K562 (cell line): ENCODE measurements at places on chromosomes 5 and 9.
A peak's percentile ranks its signal among the peaks of the same experiment; 100 is the strongest.

- no peak for DNase-seq
These were observed 25.1 kb downstream of the PALM2AKAP2 start for GRCh38 chr9:109805050-109805449.

DNA sequence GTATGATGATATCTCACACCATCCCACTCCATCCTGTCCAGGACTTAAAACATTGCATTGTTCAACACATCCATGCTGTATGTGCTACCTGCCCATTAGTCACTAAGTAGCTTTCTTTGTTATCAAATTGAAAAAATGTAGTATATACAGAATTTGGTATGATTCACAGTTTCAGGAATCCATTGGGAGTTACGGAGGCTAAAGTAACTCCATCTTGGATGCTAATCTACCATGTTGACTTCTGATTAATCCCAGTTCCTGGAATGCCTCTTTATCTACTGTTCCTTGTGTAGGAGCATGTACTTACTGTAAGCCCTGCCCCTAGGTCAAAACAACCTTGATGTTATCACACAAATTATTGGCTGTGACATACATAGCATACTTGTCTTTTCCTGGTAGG lies 38.9 kb upstream of the FOXB2 start:
- DNase-seq = no peak

GRCh38 chr5:76219636-76220035 lies 136.5 kb downstream of the SV2C start:
- no peak for DNase-seq

DNA sequence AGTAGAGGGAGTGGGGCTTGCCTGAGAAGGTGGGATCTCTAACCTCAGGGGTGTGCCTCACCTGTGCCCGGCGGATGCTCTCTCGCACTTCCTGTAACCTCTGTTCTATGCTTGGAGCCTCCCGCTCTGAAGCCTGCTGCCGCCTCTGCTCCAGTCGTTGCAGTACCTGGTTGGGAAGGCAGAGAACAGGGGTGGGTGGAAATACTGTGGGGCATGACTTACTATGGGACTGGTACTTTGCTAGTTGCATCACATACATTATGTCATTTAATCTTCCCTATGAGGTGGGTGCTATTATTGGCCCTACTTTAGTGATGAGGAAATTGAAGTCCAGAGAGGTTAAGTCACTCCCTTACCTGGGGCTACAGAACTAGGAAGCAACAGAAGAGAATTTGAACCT lies 5.2 kb downstream of the FCHSD1 start:
- no peak for DNase-seq

- no peak for DNase-seq
These were observed 371.2 kb downstream of the NFIB start for GRCh38 chr9:13942695-13943094.

GRCh38 chr5:39698838-39699560 lies 274.2 kb upstream of the DAB2 start:
- no peak for DNase-seq

- no peak for DNase-seq
These were observed 23.1 kb downstream of the TRIM7 start for GRCh38 chr5:181181650-181182565.

- no peak for DNase-seq
These were observed 20.0 kb downstream of the ANKH start for GRCh38 chr5:14851597-14851996.

- DNase-seq = no peak
These were observed 68.7 kb upstream of the LARP1 start for GRCh38 chr5:154686490-154686889.

GRCh38 chr5:76663573-76663972 lies 40.4 kb upstream of the F2RL2 start:
- no peak for DNase-seq

- no peak for DNase-seq
These were observed 229.6 kb upstream of the IRX2 start for GRCh38 chr5:2981035-2981434.

- no peak for DNase-seq
These were observed 210.3 kb upstream of the TNC start for GRCh38 chr9:115328228-115328627.

DNA sequence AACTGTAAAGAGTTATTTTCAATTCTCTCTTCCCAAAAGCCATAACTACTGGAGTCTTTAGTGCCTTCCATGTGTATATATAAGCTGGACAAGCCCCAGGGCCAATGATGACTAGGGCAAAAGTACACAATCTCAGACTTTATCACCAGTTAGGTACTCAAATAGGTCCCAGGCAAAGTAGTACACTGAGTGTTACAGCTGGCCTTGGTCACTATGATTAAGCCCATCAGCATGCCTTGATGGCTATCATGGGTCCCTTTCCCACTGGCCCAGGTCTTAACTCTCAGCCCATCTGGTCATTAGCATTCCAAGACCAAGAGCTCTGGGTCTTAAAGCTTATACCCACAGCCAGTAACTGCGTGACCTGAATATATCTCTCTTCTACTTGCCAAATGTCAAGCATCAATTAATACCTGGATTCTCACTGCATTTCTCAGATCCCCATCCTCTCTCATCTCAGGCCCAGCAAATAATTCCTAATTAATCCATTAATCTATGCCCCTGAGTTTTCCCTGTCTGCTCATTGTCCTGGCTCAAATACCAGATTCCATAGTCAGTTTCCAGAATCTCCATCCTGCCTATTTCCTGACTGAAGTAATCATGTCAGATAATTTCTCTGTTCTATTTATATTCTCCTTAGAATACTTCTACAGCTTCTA lies 62.3 kb downstream of the NR6A1 start:
- DNase-seq = no peak

DNA sequence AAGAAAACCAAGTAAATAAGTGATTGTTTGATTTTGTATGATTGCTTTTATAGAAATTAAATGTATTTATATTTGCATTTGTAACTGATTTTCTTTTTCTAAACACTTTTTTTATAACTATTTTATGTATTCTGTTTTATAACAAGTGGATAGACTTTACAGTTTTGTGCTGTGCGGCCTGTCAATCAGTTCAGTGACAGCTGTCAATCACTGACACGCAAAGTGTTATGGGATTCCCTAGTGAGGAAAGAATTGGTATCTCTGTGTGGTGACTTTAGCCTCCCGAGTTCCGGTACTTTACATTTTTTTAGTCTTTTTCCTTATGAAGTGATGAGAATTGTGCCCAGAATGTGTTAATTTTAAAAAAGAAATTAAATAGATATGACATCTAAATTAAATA lies 16.3 kb downstream of the GPR151 start:
- DNase-seq = no peak

GRCh38 chr5:59038798-59039295 lies 456.0 kb downstream of the RAB3C start:
- no peak for DNase-seq

DNA sequence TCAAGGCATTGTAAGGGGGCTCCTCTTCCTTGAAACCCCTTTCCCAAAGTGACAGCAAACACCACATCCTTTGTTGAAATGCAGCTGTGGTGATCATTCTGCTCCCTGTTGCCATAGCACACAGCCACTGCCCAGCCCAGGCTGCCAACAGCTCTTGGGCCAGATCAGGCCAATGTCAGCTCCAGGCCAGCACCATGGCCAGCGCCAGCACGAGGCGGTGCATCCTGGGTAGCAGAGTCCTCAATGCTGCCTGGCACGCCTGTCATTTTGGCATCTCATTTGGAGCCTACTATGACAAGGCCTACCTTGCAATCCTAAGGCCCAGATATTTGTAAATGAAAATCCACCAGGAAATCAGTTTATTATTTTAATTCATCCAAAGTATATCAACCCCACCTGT lies 390.6 kb downstream of the DNAH5 start:
- DNase-seq = no peak

- peak; percentile 67 for DNase-seq
These were observed 35.2 kb upstream of the PLEKHG4B start for GRCh38 chr5:56561-57290.

DNA sequence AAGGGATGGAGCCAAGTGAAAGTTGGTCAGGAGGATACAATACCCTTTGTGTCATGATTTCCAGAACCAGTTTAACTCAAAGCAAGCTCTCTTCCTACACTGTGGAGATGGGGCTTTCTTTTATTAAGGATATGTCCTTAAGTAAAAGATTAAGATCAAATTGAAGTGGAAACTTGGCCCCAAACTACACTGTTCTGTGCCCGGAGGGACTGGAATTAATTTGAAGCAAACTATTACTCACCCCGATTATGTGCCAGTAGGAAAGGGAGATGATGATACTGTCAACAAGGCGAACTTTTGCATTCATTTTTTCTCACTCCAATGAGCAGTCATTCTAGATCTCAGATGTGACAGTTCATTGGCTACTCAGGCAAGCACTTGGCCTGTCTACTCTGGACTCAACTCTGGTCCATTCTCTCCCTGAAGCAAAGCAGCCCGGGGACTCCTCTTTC lies 186.7 kb downstream of the NTRK2 start:
- no peak for DNase-seq

- no peak for DNase-seq
These were observed 291.6 kb upstream of the C9orf72 start for GRCh38 chr9:27864644-27865438.

DNA sequence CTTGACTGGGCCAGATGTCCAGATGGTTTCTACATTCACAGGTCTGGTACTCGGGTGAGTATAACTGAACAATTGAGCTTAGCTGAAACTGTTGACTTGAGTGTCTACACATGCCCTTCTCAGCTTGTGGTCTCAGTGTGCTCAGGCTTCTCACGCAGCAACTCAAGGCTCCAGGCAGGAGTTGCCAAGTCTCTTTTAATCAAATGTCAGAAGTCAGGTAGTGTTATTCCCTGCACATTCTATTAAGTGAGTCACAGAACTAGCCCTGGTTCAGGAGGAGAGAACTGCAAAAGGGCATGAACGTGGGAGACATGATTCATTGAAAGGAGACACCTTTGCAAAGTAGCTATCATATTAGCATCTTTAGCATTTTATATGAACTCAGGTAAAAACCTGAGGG lies 199.3 kb upstream of the ACTBL2 start:
- no peak for DNase-seq

DNA sequence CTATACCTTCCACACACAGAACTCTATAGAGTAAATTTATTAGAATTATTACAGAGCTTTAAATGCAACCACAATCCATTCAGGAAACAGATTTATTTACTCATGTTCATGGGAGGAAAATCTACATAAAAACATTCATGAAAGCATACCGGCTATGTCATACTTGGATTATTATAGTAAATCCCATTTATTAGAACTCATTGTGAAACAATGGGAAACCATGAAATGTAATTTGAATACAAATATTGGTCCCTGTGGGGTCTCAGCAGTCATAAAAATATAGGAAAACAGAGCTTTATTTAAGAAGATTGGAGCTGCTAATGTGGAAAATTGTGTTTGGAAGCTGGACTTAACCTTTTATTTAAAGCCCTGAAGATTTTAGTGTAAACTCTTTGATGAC lies 80.7 kb downstream of the HAPLN1 start:
- DNase-seq = no peak

DNA sequence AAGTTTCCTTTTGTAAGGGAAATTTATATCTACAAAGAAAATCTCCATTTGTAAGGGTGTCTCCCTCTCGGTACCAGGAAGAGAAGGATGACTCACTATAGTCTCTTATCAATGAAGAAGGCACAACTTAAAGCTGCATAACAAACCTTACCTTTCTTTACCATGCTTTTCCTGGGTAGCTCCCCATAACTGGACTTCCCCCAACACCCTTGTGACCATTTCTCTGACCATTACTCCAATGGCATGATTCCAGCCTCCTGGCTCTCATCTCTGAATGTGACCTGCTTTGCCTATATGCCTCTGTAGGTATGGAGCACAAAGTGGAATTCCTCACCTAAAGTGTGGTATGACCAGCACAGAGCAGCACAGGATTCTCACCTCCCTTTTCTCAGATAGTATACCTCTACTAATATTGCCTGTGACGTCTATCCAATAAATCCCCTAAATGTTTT lies 62.8 kb downstream of the GNA14 start:
- DNase-seq = peak; percentile 12

GRCh38 chr9:95167998-95168397 lies 149.5 kb downstream of the FANCC start:
- DNase-seq = peak; percentile 57

DNA sequence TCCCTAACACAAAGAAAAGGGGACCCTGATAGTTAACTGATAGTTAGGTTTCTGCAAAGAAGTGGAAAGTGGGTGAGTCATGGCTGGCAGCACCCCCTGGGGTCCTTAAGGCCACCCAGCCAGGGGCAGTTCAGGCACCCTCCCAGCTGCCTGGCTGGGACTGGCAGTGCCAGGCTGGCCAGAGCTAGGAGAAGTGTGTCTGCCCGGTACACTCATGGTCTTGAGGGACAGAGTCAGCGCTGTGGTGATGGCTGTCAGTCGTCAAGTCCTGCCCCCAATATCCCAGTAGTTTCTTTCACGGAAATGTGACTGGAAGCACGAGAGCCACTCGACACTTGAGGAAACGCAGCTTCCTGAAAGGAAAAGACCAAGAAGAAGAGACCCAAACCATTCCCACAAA lies 22.3 kb upstream of the CNOT6 start:
- DNase-seq = no peak

- DNase-seq = no peak
These were observed 199.7 kb downstream of the ISL1 start for GRCh38 chr5:51582871-51583394.

DNA sequence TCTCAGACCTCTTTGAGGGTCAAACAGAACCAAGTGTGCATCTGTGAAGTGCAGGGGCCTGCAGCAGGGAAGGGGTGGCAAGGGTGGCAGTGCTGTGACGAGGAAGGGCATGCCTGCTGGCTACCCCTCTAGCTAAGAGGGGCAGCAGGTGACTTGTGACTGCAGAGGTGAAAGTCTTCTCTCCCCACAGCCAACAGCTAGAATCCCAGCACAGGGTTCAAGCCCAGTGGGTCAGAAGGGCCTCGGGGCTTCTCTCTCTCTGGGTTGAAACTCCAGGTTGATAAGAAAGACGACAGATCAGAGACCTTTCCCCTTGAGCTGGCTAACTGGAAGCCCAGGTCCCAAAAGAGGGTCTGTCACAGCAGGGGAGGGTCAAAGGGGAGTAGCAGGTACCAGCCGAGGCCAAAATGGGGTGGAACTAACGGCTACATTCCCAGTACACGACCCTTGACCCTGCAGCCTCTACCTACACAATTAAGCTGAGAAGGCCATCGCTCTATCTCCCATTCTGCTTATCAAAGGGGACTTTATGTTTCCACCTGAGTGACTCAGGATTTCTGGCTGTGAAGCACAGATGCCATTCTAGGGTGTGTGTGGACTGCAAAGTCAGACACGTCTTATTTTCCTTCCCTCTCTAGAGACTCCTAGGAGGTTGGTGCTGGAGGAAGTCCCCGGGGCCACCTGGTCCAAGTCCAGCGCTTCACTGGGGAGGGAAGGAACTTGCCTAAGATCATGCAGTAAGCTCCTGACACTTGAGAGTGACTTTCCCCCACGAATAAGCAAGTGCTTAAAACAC lies 14.6 kb downstream of the ANKS6 start:
- DNase-seq = no peak

DNA sequence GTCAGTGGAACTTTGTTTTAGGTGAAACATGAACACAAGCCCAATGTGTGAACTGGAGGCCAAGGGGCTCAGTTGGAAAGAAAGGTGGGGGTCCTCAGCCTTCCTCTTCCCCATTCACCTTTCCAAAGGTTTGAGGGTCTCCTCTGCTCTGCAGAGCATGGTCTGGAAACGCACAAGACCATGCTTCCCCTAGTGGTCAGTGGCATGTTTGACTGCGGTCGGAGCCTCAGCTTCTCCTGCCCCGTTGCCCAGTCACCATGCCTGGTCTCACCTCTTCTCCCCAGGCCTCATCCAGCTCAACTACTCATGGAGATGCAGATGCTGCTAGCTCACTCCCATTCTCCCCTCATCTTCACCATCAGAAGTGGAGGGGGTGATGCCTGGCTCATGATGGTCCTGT lies 340.3 kb downstream of the GADD45G start:
- DNase-seq = peak; percentile 6
